ENCODE measurements at places on chromosomes 5 and 9.
A peak's percentile ranks its signal among the peaks of the same experiment; 100 is the strongest.

DNA sequence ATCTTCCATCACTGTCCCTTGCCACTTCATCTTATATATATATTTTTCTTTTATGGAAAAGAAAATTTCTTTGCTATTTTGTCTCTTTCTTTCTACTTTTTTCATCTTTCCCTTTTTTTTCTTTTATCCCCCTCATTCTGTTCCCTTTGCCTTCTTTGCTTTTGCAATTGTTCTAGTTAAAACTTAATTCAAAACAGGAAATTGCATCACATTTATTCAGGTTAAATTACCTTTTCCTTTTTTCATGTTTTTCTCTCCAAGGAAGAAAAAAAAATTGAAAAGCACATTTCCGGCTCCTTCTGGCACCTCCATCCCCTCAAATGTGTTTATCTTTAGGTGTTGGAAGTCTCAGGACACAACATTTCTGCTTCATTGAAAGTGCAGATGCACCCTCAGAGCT is 176.9 kb downstream of the FGF1 start:
- DNase-seq, result no peak

DNA sequence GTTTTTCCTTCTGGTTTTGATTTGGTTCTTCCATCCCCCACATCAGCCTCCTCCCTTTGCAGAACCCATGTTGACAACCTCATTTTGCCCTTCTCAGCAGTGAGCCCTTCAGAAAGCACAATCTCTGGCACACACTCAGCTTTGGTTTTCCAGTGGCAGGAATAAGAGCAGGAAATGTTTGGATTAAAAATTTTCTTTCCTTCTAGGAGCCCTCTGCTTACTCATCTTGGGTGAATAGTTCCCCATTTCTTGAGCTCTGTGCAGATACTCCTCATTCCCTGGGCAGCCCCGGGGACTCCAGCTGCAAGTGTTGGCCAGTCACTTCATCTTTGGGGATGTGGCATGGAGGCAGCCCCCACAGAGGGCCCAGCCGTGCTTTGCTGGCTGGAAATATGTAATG is 170.5 kb downstream of the NR3C1 start:
- DNase-seq, result no peak

- DNase-seq, result peak; percentile 43
Measured at GRCh38 chr9:71642056-71642455, 126.3 kb downstream of the CEMIP2 start.

- peak; percentile 93 for DNase-seq
Measured at GRCh38 chr9:21789541-21790037, 12.8 kb upstream of the MTAP start.

DNA sequence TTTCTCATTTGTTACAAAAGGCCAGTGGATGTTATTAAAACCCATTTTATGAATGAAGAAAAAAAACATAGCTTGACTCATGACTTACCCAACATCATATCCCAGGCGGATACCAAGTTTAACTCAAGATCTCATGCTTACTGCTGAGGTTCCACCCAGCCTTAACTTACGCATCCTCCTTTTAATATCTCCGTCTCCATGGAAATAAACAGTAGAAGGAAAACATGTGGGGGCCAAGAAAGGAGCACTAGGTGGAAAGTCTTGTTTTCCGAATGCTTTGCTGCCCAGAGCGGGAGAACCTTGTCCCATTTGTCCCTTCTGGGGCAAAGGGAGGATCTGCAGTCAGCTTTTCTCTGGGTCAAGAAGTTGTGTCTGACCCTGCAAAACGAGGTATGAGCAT is 44.1 kb downstream of the ANGPTL2 start:
- DNase-seq, result no peak

- DNase-seq, result no peak
Measured at GRCh38 chr5:73446631-73447529, 1.7 kb downstream of the FOXD1 start.

GRCh38 chr9:105658351-105658750 is 3.9 kb upstream of the TAL2 start:
- DNase-seq, result no peak

DNA sequence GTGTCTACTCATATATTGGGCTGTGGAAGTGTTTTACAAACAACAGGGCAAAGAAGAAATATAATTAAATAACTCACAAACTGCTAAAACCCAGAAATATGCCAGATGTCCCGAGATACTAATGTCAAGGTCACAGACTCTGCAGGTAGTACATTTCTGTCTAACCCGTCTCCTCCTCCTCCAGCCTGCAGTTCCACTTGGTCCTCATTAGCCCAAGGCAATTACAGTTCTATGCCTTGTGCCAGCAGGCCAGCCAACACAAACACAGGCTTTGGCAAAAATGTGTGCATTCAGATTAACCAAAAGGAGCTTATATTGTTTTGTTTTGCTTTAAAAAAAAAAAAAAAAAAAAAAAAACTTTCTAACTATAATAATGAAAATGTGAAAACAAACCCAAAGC is 148.8 kb downstream of the MYO10 start:
- no peak for DNase-seq

DNA sequence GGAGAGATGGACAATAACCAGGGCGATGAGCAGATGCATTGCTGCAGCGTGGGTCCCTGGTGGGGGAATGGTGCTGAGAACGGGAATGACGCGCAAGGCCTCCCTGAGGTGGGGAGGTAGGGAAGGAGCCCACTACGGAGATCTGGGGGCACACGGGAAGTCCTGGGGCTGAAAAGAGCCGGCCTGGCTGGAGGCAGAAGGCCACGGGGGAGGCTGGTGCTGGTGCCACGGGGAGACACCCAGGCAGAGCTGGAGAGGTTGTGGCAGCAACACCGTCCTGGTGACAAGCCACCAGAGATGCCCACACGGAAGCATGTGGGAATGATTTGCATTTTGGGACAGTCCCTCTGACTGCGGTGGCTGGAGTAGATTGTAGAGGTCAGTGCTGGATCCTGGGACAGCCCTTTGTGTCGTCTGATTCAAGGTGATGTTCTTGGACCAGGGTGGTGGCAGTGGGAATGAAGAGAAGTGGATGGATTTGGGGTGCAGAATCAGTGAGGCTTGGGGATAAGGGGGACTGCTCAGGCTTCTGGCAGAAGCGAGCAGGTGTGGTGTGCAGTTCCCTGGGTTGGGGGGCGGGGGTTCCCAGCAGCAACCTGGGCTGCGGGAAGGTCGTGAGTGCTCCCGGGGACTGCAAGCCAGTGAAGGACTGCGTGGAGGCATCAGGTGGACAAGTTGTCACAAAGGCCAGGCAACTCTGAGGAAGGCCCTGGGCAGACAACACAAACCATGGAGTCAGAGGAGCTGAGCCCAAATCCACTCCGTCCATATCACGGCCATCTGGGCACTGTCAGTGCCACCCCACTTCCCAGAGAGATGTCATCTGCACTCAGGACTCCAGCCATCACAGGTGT is 25.2 kb upstream of the CNOT6 start:
- no peak for DNase-seq
